Thyroid gland (tissue), 4 donors: ENCODE measurements at places on chromosomes 2 and 18.
A peak's percentile ranks its signal among the peaks of the same experiment; 100 is the strongest.

GRCh38 chr2:240250150-240250984 is 109.9 kb upstream of the OTOS start:
- H3K36me3 ChIP-seq = no peaks in the 10 kb centered on the region
- peaks cover 30% of the 10 kb centered on the region for H3K4me1 ChIP-seq
- H3K4me3 ChIP-seq = no peak overlapping the region
- H3K27me3 ChIP-seq = no peaks in the 10 kb centered on the region
- no peak for DNase-seq
- no peak overlapping the region for H3K27ac ChIP-seq

GRCh38 chr18:47471784-47472183 is 220.3 kb upstream of the SKOR2 start:
- H3K36me3 ChIP-seq = no peaks in the 10 kb centered on the region
- no peaks in the 10 kb centered on the region for H3K4me1 ChIP-seq
- no peak overlapping the region for H3K4me3 ChIP-seq
- H3K27me3 ChIP-seq = no peaks in the 10 kb centered on the region
- DNase-seq = no peak
- H3K27ac ChIP-seq = no peak overlapping the region

GRCh38 chr18:22509423-22509822 is 91.7 kb upstream of the CTAGE1 start:
- no peaks in the 10 kb centered on the region for H3K36me3 ChIP-seq
- H3K4me1 ChIP-seq = no peaks in the 10 kb centered on the region
- no peak overlapping the region for H3K27ac ChIP-seq

DNA sequence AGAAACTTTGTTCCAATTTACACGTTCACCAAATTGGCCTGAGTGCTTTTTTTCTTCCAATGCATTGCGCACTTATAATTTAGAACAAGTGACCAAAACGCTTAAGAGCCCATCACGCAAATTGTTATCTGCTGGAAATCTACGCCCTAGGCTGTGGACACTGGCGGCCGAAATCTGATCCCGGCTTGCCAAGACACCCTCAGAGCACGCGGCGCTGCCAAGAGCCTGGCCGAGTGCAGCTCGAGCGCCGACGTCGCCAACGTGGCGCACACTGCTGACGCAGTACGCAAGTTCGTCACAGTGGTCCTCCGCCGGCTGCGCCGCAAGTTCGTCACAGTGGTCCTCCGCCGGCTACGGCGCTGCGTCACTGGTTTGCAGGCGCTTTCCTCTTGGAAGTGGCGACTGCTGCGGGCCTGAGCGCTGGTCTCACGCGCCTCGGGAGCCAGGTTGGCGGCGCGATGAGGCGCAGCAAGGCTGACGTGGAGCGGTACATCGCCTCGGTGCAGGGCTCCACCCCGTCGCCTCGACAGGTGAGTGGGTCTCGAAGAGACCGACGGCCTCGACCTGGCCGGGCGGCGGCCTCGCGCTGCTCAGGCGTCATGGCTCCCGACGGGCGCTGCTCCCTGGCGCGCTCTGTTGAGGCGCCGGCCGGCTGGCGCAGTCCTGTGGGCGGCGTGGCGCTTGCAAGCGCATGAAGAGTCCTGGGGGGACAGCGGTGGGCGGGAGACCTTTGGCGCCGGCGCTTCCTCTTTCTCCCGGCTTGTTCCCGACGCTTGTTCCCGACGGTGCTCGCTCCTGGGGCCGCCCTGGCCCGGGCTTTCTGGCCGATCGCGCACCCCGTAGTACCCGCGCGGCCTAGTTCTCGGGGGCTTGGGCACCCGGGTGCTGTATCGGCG is at the start of gene RANBP2:
RANBP2 (plus strand) TSS at position 334 of the 896 bp plus-strand sequence; CDS start at position 459, 125 bp downstream.
- peaks cover 6% of the 10 kb centered on the region for H3K4me1 ChIP-seq
- H3K4me3 ChIP-seq = peak within 1 kb of the TSS; percentile 86
- H3K27me3 ChIP-seq = no peaks in the 10 kb centered on the region
- no peaks in the 10 kb centered on the region for H3K36me3 ChIP-seq
- H3K27ac ChIP-seq = peak within 1 kb of the TSS; percentile 99
- peak; percentile 96 for DNase-seq

- no peak overlapping the region for H3K4me3 ChIP-seq
- no peak overlapping the region for H3K27ac ChIP-seq
- peaks cover 12% of the 10 kb centered on the region for H3K4me1 ChIP-seq
- no peaks in the 10 kb centered on the region for H3K27me3 ChIP-seq
- H3K36me3 ChIP-seq = peaks cover 19% of the 10 kb centered on the region
These were observed 82.1 kb upstream of the POMC start for GRCh38 chr2:25250331-25251070.

DNA sequence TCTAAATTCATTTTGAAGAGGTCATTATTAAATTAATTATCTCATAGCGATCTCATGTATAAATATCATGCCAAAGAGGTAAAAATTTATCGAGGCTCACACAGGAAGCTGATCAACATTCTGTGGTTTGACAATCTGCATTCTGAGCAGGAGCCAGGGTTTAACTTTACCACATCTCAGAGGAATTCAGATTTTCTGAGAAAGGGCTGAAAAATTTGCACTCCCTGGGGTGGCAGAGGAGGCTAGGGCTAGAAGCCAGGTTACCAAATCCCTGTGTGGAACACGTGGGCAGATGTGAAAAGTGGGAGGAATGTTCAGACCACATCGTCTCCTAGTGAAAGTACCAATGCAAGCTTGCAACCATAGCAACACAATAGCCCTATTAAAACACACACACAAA is 63.5 kb upstream of the CTLA4 start:
- H3K27ac ChIP-seq = no peak overlapping the region
- no peak overlapping the region for H3K4me3 ChIP-seq
- no peaks in the 10 kb centered on the region for H3K27me3 ChIP-seq
- peaks cover 1% of the 10 kb centered on the region for H3K4me1 ChIP-seq

- no peak overlapping the region for H3K27ac ChIP-seq
- peaks cover 8% of the 10 kb centered on the region for H3K4me1 ChIP-seq
- H3K27me3 ChIP-seq = no peaks in the 10 kb centered on the region
- DNase-seq = peak; percentile 22
These were observed 192.7 kb downstream of the PLCL1 start for GRCh38 chr2:197997083-197997541.

- H3K27me3 ChIP-seq = no peaks in the 10 kb centered on the region
- no peak for DNase-seq
These were observed 137.6 kb upstream of the BCL2L11 start for GRCh38 chr2:110983133-110983532.

DNA sequence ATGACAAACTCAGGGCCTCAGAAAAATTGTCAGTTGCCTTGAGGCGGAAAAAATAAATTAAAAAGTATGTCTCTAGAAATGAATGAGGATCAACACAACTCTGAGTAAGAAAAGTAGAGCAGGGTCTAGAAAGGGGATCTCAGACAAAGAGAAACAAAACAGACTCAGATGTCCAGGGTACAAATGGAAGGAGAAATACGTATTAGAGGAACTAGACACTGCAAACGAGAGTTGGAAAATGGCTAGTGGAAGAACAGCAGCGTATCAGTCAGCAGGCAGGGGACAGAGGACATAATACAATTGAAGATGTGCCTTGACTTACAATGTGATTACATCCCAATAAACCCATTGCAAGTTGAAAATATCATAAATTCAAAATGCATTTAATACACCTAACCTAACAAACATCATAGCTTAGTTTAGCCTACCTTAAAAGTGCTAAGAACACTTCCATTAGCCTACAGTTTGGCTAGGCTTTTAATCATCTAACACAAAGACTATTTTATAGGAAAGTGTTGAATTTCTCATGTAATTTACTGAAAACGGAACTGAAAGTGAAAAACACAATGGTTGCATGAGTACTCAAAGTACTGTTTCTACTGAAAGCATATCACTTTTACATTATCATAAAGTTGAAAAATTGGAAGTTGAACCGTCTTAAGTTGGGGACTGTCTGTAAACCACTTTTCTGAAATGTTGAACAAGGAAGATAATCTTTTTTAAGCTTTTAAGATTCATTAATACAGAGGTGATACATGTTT is 182.8 kb downstream of the NBAS start:
- H3K4me1 ChIP-seq = no peaks in the 10 kb centered on the region
- no peak overlapping the region for H3K4me3 ChIP-seq
- no peaks in the 10 kb centered on the region for H3K36me3 ChIP-seq
- no peak overlapping the region for H3K27ac ChIP-seq
- no peak for DNase-seq
- H3K27me3 ChIP-seq = no peaks in the 10 kb centered on the region

DNA sequence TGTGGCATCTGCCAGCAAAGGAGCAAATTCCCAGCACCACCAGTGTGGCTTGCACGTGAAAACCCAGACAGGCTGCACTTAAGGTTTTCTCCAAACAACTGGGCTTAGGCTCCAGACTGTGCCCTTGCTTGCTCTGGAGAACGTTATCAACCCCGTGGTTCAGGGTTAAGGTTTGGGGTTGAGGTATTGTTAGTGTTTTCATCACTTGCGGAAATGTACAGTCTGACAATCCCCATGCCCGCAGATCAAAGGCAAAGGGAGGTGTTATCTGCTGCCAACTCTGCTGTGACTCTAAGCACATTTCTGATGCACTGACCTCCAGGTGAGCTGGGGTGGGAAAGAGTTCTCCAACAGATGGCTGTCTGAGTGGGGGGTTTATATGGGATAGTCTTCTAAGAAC is 253.5 kb upstream of the NT5C1B start:
- no peaks in the 10 kb centered on the region for H3K36me3 ChIP-seq
- H3K4me1 ChIP-seq = no peaks in the 10 kb centered on the region
- H3K4me3 ChIP-seq = no peak overlapping the region

DNA sequence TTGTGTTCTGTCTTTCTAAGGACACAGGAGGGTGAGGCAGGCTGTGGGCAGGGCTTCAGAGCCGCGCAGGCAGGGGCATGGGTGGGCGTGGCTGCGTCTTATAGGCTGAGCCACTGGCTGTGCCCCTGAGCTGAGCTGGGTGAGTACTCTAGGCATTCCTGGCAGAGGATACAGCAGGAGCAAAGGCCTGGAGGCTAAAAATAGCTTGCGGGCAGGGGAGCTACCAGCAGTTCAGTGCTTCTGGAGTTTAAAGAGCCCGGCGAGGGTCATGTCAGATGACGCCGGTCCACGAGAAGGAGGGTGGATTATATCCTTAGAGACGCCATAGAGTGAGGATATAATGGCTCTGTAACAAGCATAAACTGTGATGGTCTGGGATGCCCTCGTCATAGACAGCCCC is 31.5 kb upstream of the PDIA6 start:
- H3K4me3 ChIP-seq = no peak overlapping the region
- H3K36me3 ChIP-seq = no peaks in the 10 kb centered on the region
- no peaks in the 10 kb centered on the region for H3K27me3 ChIP-seq

DNA sequence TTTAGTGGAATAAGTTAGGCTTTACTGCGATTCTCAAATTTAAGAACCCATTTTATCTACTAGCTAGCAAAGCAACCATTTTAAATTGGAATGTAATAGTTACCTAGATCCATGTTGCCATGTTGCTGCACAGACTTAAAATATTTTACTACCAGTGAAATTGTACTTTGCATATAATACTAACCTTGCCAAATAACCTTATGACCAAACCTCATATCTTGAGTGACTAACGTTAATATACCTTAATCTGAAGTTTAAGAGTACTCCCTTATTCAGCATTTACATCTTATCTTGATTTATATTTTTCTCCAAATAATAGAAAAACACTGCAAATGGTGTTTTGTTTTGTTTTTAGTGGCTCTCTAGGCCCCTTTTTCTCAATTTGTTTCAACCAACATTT is 50.3 kb upstream of the NAB1 start:
- H3K4me1 ChIP-seq = no peaks in the 10 kb centered on the region
- H3K27ac ChIP-seq = no peak overlapping the region
- no peak for DNase-seq
- H3K36me3 ChIP-seq = no peaks in the 10 kb centered on the region
- H3K27me3 ChIP-seq = no peaks in the 10 kb centered on the region

DNA sequence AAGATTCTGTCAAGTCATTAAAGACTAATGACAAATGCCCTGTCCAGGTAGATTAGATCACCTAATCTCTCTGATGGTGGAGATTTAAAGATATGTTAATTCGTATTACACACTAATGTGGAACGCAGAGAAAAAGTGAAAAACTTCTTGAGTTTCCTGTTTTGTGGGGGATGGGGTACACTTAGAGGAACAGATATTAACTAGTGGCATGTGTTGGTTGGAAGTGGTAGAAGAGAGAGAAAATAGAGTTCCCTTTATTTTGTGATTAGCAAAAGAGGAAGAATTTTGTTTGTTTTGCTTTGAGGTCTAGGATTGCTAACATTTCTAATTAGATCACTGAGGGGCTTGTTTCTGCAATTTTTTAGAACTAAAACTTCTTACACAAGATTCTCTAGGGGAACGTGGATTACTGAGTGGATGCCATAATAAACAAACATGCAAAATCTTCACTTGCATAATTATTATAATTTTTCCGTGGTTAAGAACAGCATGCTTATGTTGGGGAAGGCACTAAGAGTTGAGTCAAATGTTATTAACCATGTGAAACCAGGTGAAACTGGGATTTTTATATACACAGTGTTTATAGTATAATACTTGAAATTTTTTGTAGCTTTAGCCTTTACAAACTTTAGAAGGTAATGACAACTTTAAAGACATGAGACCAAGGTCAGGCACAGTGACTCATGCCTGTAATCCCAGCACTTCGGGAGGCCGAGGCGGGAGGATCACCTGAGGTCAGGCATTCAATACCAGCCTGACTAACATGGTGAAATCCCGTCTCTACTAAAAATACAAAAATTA is 97.4 kb upstream of the STK17B start:
- H3K36me3 ChIP-seq = no peaks in the 10 kb centered on the region
- H3K27ac ChIP-seq = peak overlapping the region; percentile 2

DNA sequence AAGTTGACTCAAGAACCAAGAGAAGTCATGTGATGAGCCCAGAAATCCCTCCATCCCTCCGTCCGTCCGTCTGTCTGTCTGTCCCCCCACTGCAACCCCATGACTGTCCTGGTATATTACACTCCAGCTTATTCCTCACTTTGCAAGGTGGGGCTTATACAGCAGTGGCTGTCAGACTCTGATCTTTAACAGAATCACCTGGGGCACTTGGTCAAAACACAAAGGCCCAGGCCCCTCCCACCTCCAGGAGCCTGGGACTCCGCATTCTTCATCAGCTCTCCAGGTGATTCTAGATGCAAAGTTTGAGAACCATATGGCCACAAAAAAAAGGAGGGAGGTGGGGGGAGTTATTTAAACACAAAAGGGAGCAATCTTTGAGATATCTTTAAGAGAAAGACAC is 61.4 kb downstream of the MYO5B start:
- H3K4me1 ChIP-seq = peaks cover 16% of the 10 kb centered on the region
- no peaks in the 10 kb centered on the region for H3K36me3 ChIP-seq
- no peak overlapping the region for H3K4me3 ChIP-seq
- H3K27me3 ChIP-seq = no peaks in the 10 kb centered on the region

- no peak overlapping the region for H3K27ac ChIP-seq
- H3K27me3 ChIP-seq = no peaks in the 10 kb centered on the region
- no peaks in the 10 kb centered on the region for H3K36me3 ChIP-seq
- no peak overlapping the region for H3K4me3 ChIP-seq
- no peak for DNase-seq
- no peaks in the 10 kb centered on the region for H3K4me1 ChIP-seq
These were observed 77.9 kb downstream of the OSBPL1A start for GRCh38 chr18:24319757-24320156.
